Fibroblast of mammary gland (primary cell): ENCODE measurements at places on chromosomes 12 and 14.

DNA sequence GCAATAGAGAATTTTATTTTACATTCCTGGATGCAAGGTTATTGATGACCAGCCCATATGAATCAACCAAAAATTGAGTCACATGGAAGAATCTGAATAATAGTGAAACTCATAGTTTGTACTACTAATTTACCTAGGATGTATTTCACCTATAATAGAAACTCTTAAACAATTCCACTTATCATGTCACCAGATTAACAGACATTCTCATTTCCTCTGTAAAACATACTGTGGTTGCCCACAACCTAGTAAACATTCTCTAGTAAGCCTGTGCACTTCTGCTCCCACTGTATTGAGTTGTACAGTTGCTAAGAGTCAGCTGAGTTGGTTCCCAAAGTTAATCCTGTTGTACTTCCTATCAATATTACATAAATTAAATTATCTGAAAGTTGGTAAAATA lies 196.6 kb upstream of the TMTC1 start:
- no peak for DNase-seq

DNA sequence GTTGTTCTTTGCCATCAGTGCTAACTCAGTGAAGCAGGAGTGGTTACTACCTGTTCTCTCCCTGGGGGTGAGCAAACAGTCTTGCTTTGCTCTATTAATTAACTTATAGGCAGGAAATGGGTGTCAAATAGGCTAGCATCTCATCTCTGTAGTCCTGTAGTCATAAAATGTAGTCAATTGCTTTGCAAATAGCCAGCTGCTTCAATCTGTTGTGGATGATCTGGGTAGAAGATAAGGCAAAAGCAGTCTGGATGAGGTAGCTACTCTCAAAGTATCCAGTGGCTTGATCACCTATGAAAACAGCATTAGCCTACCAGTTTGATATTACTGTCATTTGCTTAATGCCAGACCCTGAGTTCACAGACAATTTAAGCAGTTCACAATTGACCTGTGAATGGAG lies 369.0 kb upstream of the TMTC1 start:
- no peak for DNase-seq

GRCh38 chr12:92218394-92219077 lies 72.9 kb upstream of the BTG1 start:
- DNase-seq: no peak

DNA sequence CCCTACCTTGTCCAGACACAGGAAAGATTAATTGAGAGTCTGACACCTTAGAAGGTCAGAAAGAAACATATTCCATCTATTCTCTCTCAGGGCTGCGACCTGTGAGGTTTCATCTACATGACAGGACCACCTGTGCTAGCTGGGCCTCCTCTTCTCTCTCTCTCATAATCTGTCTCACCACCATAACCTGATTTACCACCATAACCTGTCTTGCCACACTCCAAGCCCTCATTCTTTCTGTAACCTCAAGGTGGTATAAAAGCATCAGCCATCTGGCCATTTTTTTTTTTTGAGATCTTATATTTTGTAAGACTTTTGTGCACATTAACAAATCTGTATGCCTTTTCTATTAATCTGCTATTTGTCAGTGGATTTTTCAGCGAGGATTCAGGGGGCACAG lies 75.5 kb downstream of the ACADS start:
- DNase-seq: no peak

DNA sequence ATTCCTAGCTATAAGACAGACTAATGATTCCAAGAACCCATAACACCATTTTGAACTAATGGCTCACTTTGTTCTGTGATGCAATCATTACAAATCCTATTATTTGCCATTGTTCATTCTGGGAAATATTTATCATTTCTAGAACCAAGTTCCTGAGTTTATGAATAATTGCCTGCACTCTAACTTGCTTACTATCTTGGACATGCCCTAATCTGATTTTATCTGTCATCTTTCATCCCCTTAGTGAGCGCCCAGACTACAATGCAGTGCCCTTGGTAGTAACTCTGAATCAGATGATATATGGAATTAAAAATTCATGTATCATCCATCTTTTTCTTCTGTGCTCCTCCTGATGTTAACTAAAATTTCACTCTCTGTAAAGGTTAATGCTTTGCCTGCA lies 703.1 kb upstream of the MDGA2 start:
- DNase-seq: no peak
